Foreskin keratinocyte (primary cell): ENCODE measurements at places on chromosomes 13 and 19.
A peak's percentile ranks its signal among the peaks of the same experiment; 100 is the strongest.

DNA sequence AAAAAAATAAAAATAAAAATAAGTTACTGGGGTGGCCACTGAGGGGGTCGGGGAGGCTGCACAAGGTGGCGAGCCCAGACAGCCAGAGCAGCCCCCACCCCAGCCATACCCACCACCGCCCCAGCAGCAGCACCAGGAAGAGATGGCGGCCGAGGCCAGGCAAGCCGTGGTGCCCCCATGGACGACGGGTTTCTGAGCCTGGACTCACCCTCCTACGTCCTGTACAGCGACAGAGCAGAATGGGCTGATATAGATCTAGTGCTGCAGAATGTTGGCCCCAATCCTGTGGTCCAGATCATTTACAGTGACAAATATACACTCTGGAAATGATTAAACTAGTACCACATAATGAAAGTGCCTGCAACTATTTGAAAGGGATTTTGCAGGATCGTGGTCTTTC lies 71.6 kb upstream of the ZDHHC20 start:
- DNase-seq = no peak

DNA sequence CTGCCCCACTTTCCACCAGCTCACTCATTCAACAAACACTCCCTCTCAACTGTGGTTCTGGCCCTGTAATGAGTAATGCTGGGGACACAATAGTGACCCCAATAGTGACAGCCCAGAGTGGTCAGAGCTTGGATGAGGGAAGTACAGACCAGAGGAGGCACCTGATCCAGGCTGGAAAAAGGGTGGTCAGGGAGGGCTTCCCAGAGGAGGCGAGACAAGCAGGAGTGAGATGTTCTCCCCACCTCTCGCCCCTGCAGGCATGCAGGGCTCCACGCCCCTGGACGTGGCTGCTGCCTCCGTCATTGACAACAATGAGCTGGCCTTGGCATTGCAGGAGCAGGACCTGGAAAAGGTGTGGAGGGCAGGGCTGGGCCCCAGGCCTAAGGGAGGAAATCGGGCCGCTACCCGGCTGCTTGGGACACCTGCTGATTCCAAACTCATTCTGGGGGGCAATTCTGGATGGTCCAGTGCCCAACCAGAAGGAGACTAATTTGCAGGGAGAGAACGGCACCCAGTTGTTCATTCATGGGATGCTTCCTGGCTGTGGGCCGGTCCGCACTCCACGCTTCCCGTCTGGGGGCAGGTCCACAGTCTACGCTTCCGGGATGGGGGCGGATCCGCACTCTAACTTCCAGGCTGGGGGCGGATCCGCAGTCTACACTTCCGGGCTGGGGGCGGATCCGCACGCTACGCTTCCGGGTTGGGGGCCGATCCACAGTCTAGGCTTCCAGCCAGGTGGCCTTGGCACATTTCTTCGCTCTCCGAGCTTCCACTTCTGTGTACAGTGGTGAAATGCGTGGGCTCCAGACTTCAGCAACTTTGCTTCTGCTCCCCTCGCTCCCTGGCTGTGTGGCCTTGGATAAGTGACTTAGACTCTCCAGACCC lies 63.4 kb downstream of the RYR1 start:
- DNase-seq = no peak

DNA sequence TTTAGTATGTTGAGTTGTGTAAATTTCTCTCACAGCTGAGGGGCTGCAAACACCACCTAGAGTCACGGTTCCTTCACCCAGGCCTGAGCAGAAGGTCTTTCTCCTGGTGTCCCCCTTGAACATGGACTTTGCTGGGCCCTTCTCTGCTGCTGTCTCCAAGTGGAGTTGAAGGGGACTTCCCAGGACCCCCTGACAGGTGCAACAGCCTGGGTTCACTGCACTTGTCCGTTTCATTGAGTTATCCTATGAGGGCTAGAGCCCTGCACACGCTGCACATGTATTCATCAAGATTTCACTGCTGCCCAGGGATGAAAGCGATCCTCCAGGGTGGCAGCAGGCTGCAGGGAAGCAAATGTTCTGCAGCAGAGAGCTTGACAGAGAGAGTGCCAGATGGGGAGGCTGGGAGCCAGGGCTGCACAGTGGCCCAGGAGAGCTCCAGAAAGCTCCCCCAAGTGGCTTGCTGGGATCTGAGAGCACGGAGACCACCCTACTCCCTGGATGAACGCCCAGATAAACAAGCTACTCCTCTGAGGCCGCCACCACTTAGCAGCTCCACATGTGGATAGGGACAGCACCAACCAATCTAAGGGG lies 10.3 kb downstream of the TMEM272 start:
- DNase-seq = no peak

GRCh38 chr13:75587679-75588078 lies 38.1 kb downstream of the UCHL3 start:
- peak; percentile 30 for DNase-seq

GRCh38 chr13:69737129-69737935 lies 370.3 kb upstream of the ATXN8OS start:
- DNase-seq = no peak

GRCh38 chr13:112704308-112705145 lies 14.7 kb downstream of the ATP11A start:
- DNase-seq = no peak

GRCh38 chr19:17686592-17687024 lies 1.5 kb downstream of the UNC13A start:
- no peak for DNase-seq

DNA sequence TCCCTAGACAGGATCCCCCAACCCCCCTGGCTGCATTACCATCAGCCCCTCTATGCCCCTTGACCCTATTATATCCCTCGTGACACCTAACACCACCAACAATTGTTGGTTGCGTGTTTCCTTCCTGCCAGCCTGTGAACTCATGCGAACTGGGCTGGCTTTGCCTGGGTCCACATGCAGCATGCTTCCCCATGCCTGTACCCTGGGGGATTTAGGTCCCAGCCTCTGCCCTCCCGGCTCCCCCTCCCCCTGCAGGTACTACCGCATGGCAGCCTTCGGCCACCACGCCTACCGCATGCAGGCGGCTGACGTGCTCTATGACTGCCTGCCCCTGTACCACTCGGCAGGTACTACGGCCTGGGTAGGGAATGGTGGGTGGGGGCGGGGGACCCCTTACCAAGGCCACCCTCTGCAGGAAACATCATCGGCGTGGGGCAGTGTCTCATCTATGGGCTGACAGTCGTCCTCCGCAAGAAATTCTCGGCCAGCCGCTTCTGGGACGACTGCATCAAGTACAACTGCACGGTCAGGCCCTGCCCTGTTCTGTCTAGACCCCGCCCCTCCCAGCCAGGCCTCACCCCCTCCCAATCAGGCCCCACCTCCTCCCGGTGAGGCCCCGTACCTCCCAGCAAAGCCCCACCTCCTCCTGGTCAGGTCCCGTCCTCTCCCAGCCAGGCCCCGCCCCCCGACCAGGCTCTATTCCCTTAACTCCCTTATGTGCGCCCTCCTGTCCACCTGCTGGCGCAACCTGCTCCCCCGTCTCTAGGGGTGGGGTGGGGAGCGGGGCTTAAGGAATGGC lies 18.5 kb downstream of the SLC27A1 start:
- DNase-seq = peak; percentile 42

GRCh38 chr13:33146843-33147611 lies 130.8 kb downstream of the KL start:
- no peak for DNase-seq

DNA sequence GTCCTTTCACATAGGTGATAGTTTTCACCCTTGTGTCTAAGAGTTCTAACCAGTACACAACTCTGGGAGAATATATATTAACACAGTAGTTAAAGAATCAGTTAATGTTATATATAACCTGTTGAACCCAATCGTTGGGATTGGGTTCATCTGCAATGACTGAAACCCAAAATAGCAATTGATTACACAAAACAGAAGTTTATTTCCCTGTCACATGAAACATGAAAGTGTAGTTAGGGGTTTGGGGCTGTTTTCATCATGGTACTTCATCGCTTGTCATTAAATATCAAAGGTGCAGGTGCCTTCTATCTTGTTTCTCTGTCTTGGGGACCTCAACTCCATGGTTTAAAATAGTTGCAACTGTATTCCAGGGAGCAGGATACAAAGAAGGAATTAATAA lies 106.6 kb downstream of the TBC1D4 start:
- DNase-seq = no peak

DNA sequence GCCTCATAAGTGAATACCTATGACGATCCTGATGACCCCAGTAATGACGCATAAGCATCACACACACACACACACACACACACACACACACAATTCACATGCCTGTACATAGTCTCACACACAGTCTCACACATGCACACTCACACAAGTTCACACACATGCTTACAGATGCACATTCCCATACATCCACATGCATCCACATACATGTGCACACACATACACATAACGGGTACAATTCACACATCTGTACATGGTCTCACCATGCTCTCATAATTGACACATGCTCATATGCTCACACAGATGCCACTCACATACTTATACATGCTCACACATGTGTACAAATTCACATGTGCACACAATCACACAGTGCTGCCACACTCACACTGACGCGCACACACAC lies 105.7 kb upstream of the VSTM2B start:
- no peak for DNase-seq

- no peak for DNase-seq
Observed at GRCh38 chr19:7819337-7819736, 10.7 kb upstream of the EVI5L start.

DNA sequence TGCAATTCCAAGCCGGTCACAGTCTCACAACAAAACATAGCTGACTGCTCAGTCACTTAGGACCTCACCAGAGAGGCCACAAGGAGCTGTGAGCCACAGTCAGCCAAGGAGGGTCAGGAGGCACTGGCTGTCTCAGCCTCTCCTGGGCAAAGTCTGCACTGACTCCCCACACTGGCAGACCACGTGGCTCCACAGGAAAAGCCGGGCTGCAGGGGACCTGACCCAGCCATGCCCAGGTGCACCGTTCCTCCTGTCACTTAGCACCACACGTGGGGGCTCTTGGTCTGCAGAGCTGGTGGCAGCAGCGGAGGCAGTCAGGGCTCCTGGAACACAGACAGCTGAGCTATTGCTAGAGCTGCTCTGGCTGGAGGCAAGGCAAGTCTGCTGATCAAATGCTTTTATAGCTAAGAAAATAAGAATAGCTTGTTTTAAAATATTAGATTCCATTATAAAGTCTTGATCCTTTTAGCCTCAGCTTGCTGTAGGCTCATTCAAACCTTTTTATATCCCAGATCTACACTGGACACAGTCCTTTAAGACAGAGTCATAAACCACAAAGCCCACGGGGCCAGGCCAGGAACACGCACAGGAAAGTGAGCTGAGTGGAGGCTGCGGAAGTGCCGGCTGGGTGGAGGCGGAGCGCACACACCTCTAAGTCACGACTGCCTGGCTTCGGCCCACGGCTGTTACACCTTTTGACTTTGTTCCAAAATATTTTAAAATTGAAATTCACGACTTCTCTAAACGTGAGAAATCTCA lies 744.1 kb downstream of the UQCRFS1 start:
- no peak for DNase-seq

- no peak for DNase-seq
Observed at GRCh38 chr19:2311093-2311492, 3.1 kb upstream of the LINGO3 start.

DNA sequence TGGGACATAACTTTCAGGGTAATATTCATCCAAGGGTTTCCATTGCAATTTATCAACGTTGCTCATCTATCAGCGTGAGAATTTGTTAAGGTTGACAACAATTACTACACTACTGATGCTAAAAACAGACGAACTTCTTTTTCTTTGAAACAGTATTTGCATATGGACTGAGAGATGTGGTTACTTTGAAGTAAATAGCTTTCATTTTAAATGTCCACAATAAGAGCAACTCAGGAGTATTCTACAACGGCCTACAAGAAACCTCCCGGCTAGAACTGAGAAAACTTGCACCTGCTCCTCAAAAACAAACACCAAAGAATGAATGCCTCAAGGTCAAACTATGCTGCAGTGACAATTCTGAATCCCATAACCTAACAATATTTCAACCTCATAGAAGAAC lies 238.4 kb downstream of the IRS2 start:
- DNase-seq = no peak

DNA sequence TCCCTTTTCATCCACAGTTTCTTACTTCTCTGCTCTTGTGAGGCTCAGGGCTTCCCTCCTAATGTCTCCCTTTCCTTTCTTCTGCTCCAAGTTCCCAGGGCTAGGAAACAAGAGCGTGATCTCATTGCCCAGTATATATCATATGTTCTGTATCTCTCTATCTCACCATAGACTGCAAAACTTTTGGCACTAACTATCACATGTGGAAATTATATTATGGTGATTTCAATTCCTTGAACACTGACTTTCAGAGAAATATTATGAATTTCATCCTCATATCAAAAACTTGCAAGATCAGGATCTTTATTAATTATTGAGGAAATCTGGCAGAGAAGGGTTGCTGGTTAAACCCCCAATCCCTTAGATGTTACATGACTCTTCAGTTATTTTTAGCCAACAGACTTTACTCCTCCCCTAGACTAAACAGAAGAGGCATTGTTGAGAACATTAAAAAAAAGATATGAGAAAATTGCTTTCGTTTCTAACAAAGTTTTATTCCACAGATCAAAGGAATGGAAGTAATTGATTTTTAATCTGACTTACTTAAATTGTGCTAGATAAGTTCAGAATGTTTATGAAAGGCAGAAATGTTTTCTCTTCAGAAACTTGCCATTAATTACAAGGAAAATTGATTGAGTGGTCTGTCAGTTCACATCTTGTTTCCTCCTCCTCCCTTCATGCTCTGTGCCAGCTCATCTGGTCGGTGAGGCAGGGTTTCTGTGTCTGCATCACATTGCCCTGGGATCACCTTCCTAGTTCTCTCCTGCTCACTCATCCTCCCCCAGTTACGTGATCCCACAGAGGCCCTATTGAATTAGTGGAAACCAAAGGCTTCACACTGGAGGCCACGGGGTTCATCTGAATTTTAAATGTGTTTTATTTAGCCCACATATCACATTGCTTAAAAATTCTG lies 378.5 kb downstream of the LMO7 start:
- peak; percentile 62 for DNase-seq

DNA sequence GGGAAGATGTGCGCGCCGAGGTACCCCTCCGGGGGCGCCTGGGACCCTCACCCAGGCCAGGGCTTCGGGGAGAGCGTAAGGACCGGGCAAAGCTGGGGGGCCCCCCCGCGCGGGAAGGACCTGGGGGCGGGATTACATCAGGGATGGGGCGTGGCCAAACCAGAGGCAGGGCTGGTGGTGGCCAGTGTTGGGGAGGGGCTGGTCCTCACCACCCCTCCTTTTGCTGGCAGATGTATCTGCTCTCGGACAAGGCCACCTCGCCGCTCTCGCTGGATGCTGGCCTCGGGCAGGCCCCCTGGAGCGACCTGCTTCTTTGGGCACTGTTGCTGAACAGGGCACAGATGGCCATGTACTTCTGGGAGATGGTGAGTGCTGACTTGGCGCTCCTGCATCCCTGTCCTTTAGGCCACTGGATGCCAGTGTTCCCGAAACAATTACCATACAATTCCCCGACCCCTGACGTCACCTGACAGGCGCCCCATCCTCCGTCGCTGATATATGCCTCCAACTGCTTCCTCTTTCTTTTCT lies 25.3 kb downstream of the TRPM4 start:
- DNase-seq = no peak
